ENCODE measurements at places on chromosomes 2 and 18. TPM values are rescaled to one million over a fixed set of nuclear protein-coding genes. Genes with fewer than 3 reads are reported as not detected.

Gene HDHD2
- 44.0 TPM for total RNA-seq

GRCh38 chr2:2107141-2107540 lies 223.9 kb downstream of the MYT1L start:
- H3K36me3 ChIP-seq, result no peaks in the 10 kb centered on the region
- H3K4me3 ChIP-seq, result no peak overlapping the region
- peaks cover 7% of the 10 kb centered on the region for H3K27me3 ChIP-seq
- DNase-seq, result no peak
- no peak overlapping the region for H3K27ac ChIP-seq

- no peak for DNase-seq
- no peak overlapping the region for H3K27ac ChIP-seq
- no peaks in the 10 kb centered on the region for H3K4me1 ChIP-seq
- H3K36me3 ChIP-seq, result no peaks in the 10 kb centered on the region
- H3K27me3 ChIP-seq, result peaks cover 1% of the 10 kb centered on the region
Measured at GRCh38 chr2:10536569-10537133, 88.5 kb upstream of the ODC1 start.

DNA sequence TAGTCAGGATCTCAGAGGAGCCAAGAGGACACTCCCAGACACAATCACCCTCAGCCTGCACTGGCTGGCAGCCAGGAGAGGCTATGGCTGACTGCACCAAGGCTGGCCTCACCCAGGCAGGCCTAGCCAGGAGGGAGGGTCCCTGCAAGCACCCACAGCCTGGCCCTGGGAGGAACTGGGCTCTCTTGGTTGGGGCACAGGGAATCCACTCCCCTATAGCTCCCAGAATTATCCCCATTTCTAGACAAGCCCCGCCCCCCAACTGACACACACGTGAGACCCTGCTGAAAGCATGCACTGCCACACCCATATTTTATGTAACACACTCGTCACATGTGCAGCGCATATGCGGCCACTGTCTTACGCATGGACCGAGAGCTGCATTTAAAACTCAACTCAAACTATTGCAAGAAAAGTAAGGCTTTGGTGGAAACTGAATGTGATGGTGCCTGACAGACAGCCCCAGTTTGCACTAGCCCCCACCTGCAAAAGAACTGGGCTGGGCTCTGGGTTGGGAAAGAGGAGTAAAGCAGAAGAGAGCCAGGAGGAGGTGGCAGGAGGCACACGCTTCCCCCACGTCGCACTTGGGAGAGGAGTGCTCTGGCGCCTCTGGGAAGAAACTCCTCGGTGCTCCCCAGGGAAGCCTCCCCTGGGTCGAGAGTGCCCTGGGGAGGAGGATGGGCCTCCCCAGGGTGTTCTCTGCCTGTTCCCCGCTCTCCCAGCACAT lies 28.9 kb upstream of the ARHGEF4 start:
- H3K4me1 ChIP-seq, result no peaks in the 10 kb centered on the region
- H3K27ac ChIP-seq, result no peak overlapping the region
- DNase-seq, result no peak

DNA sequence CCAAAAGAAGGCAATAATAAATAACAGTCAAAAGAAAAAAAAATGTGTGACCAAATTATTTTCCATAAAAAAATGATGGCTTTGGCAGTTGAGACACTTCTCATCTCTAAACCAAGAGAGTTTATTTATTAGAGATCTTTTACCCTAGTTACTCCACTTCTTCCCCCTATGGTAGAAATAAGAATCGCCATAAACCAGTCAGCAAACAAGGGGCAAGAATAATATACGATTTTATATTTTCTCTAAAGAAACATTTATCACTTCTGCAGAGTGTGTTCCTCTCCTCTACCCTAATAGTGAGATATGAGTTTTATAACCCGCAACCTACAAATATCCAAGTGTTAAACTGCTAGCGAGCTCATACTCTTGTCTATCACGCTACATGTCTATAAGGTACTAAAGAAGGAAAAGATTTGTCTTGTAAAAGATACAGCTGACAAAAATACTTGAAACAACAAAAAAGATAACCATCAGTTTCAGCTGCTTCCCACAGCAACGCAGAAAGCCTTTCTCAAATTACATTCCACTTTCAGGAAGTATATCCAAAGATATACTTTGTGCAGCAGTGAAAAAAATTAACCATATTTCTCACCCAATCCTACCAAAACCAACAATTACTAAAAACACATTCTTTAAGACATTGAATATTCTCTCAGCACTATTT lies 2.3 kb downstream of the RNF103 start:
- H3K36me3 ChIP-seq, result peaks cover 13% of the 10 kb centered on the region
- peak overlapping the region; percentile 93 for H3K4me3 ChIP-seq

Gene GREB1
- 22.9 TPM for total RNA-seq

Gene PAX8
- 0.13 TPM for total RNA-seq

DNA sequence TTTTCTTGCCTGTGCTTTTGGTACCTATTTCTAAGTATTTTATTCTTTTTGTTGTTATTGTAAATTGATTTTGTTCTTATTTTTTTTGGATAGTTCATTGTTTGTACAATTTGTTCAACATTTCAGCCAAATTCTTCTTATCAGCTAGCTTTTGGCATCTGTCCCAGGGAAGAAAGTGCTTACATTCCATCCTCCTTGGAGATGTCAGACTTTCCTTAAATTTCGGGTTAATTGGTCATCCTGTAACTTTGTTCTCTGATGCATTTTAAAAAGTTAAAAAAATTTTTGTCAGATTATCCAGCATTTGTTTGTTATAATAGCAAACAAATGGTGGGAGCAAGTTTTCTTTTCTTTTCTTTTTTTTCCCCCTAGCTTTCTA lies 60.3 kb downstream of the PTH2R start:
- no peak overlapping the region for H3K4me3 ChIP-seq
- H3K36me3 ChIP-seq, result peaks cover 4% of the 10 kb centered on the region
- no peaks in the 10 kb centered on the region for H3K27me3 ChIP-seq
- peaks cover 8% of the 10 kb centered on the region for H3K4me1 ChIP-seq

GRCh38 chr2:134234535-134234934 lies 19.3 kb upstream of the MGAT5 start:
- no peaks in the 10 kb centered on the region for H3K27me3 ChIP-seq
- H3K36me3 ChIP-seq, result peaks cover 3% of the 10 kb centered on the region
- no peak for DNase-seq
- H3K4me3 ChIP-seq, result no peak overlapping the region
- peaks cover 28% of the 10 kb centered on the region for H3K4me1 ChIP-seq
- no peak overlapping the region for H3K27ac ChIP-seq

DNA sequence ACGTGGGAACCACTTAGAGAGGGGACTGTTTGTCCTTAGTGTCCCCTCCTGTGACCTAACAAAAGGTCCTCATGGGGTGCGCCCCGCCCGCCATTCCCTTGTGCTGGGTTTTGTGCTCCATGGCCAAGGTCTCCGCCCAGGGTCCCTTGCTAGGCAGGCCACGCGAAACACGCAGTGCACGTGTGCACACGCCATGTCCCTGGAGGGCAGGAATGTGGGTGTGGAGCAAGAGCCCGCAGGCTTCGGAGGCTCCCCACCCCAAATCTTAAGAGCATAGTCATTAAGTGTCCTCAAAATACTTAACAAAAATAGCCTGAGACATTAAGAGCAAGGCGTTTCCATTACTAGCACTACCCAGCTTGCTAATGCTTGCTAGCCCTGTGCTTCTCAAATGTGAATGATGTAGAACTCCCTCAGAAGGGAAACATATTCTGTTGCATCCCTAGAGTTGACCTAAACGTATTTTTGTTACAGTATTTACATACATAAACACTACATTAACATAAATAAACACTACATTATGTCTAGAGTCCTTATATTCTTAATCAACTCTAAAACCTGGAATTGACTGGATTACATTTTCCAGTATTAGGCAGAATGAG lies 117.6 kb upstream of the APCDD1 start:
- DNase-seq, result no peak
- no peaks in the 10 kb centered on the region for H3K27me3 ChIP-seq
- H3K36me3 ChIP-seq, result peaks cover 3% of the 10 kb centered on the region
- H3K4me1 ChIP-seq, result peaks cover 7% of the 10 kb centered on the region
- H3K27ac ChIP-seq, result no peak overlapping the region

Gene FAM237A
- not detected for total RNA-seq

- no peaks in the 10 kb centered on the region for H3K27me3 ChIP-seq
- no peaks in the 10 kb centered on the region for H3K36me3 ChIP-seq
- H3K27ac ChIP-seq, result no peak overlapping the region
- H3K4me3 ChIP-seq, result no peak overlapping the region
- DNase-seq, result no peak
- peaks cover 2% of the 10 kb centered on the region for H3K4me1 ChIP-seq
Measured at GRCh38 chr2:215870088-215870490, 143.3 kb downstream of the MREG start.

- H3K4me1 ChIP-seq, result no peaks in the 10 kb centered on the region
- DNase-seq, result no peak
- no peak overlapping the region for H3K27ac ChIP-seq
- no peaks in the 10 kb centered on the region for H3K36me3 ChIP-seq
- no peak overlapping the region for H3K4me3 ChIP-seq
Measured at GRCh38 chr2:126543081-126543480, 112.9 kb upstream of the GYPC start.

Gene RANBP2
- 65.5 TPM for total RNA-seq

DNA sequence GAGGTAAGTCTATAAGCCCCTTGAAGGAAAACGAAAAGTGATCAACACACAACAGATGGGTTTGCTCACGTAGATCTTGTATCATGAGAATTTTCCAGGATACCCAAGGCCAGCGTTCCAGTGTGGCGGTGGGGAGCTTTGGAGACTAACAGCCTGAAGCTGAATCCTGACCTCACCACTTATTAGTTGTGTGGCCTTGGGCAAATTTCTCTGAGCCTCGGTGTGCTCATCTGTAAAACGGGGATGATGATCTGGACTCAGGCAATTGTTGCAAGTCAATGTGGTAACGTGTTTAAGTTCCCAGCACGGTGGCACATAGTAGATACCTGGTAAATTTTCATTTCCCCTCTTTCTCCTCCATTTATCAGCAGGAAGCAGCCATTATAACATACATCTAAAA lies 68.3 kb downstream of the VWA3B start:
- H3K36me3 ChIP-seq, result no peaks in the 10 kb centered on the region
- no peak overlapping the region for H3K27ac ChIP-seq
- peaks cover 8% of the 10 kb centered on the region for H3K4me1 ChIP-seq
- H3K4me3 ChIP-seq, result no peak overlapping the region

GRCh38 chr18:64337018-64337417 lies 188.1 kb upstream of the LINC00305 start:
- H3K4me1 ChIP-seq, result peaks cover 3% of the 10 kb centered on the region
- no peak overlapping the region for H3K4me3 ChIP-seq
- no peaks in the 10 kb centered on the region for H3K36me3 ChIP-seq
- no peak overlapping the region for H3K27ac ChIP-seq
- DNase-seq, result no peak

Gene RAB6D
- total RNA-seq, result not detected

GRCh38 chr18:22088029-22088428 lies 81.4 kb upstream of the GATA6 start:
- DNase-seq, result no peak

DNA sequence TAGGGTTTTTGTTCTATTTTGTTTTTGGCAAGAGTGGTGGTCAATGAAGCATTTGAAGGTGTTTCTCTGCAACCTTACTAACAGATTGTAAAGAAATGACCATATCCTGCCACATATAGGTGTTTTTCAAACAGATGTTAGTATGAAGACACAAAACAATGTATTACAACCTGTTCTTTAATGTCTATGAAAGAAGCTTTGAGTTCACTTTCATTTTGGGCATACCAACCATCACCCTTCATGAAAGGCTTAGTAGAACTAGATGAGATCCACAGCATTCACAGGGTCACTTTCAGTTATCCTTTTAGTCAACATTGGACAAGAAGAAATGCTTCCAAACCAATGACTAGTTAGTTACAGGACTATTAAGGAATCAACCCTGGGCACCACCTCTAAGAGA lies 95.1 kb downstream of the EHBP1 start:
- no peaks in the 10 kb centered on the region for H3K4me1 ChIP-seq
- no peak overlapping the region for H3K27ac ChIP-seq
- H3K36me3 ChIP-seq, result peaks cover 2% of the 10 kb centered on the region
- DNase-seq, result no peak
- H3K27me3 ChIP-seq, result no peaks in the 10 kb centered on the region
- H3K4me3 ChIP-seq, result no peak overlapping the region

DNA sequence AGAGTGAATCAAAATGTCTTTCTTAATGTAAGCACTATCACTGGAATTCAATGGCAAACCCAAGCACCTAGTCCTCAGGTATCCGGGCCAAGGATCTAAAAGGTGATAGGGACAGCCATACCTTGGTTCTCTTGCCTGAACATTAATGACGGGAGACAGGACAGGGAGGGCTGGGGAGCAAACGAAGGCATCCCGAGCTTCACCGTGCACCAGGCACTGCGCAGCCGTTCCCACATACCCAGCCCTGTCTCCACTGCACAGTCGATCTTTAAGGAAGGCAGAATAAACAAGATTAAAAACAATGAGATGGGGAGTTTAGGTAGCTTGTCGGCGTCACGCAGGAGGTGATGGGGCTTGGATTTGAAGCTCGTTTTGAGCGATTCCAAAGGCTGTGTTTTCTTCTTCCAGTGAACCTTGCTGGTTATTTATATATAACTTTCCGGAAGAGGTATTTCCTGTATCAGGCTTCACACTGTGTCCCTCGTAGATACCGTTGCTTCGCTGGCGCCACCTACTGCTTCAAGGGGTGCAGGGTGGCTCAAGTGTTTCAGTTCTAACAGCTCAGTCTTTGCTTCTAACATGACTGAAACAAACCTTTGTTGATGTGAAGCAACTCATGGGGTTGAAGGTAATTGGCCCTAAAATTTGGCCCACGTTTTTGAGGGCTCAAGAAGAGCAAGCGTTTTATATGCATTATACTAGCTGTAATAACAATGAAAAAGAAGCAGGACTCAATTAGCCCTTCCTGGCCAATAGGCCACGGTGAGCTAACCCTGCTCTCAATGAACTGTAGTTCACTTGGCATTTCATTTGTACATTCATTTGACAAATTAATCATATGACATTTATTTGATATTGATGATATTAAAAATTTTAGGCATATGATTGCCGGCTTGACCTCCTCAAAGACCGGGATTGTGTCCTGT lies 77.4 kb downstream of the DCDC2C start:
- peaks cover 37% of the 10 kb centered on the region for H3K27me3 ChIP-seq
- H3K36me3 ChIP-seq, result no peaks in the 10 kb centered on the region
- peaks cover 14% of the 10 kb centered on the region for H3K4me1 ChIP-seq

GRCh38 chr18:13613591-13614501 lies 112.5 kb downstream of the FAM210A start:
- DNase-seq, result no peak
- peaks cover 39% of the 10 kb centered on the region for H3K27me3 ChIP-seq
- no peak overlapping the region for H3K27ac ChIP-seq

GRCh38 chr2:119736021-119736420 lies 23.7 kb upstream of the PTPN4 start:
- no peak for DNase-seq
- H3K27ac ChIP-seq, result no peak overlapping the region
- no peak overlapping the region for H3K4me3 ChIP-seq
- H3K36me3 ChIP-seq, result no peaks in the 10 kb centered on the region
- peaks cover 7% of the 10 kb centered on the region for H3K4me1 ChIP-seq

Gene TBR1
- total RNA-seq, result 0.13 TPM

GRCh38 chr2:20543469-20544152 lies 96.7 kb downstream of the RHOB start:
- H3K4me3 ChIP-seq, result no peak overlapping the region
- no peaks in the 10 kb centered on the region for H3K36me3 ChIP-seq
- peak overlapping the region; percentile 19 for H3K27ac ChIP-seq
- H3K27me3 ChIP-seq, result no peaks in the 10 kb centered on the region

GRCh38 chr2:204795156-204795555 lies 249.9 kb downstream of the PARD3B start:
- peaks cover 2% of the 10 kb centered on the region for H3K27me3 ChIP-seq
- H3K4me1 ChIP-seq, result no peaks in the 10 kb centered on the region
- H3K4me3 ChIP-seq, result no peak overlapping the region
- H3K27ac ChIP-seq, result no peak overlapping the region

Gene SERPINB10
- total RNA-seq, result not detected
